ENCODE measurements at places on chromosomes 5 and 9. TPM values are rescaled to one million over a fixed set of nuclear protein-coding genes. Genes with fewer than 3 reads are reported as not detected.

- DNase-seq: no peak
Observed at GRCh38 chr5:135832941-135833920, 1.2 kb upstream of the SLC25A48 start.

DNA sequence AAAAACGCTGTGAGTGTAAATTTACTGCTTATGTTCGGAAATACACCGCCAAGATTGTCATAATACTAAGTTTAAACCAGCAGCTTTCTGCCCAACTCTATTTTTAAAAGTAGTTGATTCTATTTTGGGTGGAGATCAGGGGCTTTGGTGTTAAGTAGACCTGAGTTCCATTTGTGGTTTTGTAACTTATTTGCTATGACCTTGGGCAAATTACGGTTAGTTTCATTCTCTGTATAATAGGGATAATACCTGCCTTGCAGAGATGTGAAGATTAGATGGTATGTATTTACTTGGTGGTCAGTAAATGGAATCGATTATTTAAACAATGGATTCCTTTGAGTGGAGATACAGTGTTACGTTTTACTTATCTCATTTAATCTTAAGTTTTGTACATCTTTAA is 1.6 kb downstream of the RAD23B start:
- no peak for DNase-seq

The SMIM33 gene
- 0.11 TPM for polyA plus RNA-seq

DNA sequence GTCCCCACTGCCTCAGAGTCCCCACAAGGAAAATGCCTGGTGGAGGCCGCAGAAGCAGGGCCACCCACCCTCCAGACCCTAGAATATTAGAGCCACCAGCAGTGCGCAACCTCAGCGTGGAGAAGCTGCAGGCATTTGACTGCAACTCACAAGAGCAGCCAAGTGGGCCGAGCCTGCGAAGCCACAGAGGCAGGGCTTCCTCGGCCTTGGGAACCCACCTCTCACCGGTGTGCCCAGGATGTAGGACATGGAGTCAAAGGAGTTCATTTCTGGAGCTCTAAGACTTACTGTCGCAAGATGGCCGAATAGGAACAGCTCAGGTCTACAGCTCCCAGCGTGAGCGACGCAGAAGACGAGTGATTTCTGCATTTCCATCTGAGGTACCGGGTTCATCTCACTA is 397.9 kb upstream of the PIK3R1 start:
- no peak for DNase-seq

- DNase-seq: no peak
Observed at GRCh38 chr5:28249771-28250415, 1211.5 kb upstream of the CDH9 start.

DNA sequence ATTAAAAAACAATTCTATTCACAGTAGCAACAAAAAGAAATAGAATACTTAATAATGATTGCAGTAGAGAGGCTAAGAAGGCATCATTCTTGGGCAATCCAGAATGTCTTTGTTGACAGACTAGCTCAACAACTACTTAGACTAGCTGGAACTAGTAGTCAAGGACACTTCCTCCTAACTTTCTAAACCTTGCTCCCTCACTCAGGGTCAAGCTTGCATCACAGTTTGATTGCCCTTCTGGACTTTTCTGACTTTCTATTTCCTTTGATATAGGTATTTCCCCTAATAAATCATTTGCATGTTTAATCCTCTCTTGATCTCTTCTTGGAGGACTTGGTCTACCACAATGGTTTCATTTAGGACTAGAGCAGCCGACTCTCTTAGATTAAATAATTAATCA is 1107.9 kb downstream of the PTPRD start:
- DNase-seq: no peak

DNA sequence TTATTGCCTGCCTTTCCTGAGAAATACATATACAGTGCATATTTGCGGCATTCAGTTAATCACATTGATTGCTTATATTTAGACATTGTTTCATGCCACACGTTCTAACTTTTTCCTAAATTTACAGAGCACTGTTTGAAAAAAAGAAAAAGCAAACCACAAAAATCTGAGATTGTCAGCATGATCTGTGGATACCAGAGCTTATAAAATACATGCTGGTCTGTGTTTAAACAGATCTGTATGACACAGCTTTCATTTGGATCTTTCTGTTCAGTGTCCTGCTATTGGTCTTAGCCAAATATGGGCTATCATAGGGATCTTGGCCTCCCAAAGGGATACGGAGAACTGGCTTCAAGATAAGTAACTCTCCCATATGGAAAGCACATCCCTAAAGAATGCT is 20.2 kb downstream of the ALDH1A1 start:
- no peak for DNase-seq

The HAPLN1 gene
- 1.6 TPM for polyA plus RNA-seq

- peak; percentile 49 for DNase-seq
Observed at GRCh38 chr9:134688661-134689320, 47.2 kb downstream of the COL5A1 start.

DNA sequence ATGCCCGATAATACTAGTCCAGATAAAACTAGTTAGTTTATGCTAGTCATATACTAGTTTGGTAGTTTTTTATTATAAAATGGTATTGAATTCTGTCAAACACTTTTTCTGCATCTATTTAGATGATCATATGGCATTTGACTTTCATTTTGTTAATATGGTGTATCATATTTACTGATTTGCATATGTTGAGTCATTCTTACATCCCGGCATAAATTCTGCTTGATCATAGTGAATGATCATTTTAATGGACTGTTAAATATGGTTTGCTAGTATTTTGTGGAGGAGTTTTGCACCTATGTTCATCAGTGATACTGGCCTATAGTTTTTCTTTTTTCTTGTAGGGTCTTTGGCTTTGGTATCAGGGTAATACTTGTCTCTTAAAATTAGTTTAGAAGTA is 365.6 kb downstream of the TAF11L14 start:
- no peak for DNase-seq

The ACTBL2 gene
- polyA plus RNA-seq: not detected

DNA sequence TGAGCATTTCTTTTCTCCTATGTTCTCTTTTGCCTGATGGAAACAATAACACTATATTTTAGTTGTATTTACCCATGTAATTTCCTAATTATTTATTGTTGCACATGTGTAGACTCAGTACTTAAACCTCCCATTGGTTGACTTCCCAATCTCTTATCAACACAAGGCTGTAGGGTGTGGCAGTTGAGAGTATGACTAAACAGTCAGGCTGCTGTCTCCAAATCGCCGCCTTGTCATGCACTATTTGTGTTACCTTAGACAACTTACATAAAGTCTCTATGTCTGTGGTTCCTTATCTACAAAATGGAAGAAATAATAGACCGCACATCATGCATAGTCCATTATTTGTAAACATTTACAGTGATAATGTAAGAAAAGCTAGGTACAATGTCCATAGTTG is 68.9 kb upstream of the EFNA5 start:
- no peak for DNase-seq

GRCh38 chr5:39520232-39520572 is 95.4 kb upstream of the DAB2 start:
- DNase-seq: peak; percentile 77

Data from left lung (tissue), 14 donors.